ENCODE measurements at places on chromosomes 13 and 19.
A peak's percentile ranks its signal among the peaks of the same experiment; 100 is the strongest.

DNA sequence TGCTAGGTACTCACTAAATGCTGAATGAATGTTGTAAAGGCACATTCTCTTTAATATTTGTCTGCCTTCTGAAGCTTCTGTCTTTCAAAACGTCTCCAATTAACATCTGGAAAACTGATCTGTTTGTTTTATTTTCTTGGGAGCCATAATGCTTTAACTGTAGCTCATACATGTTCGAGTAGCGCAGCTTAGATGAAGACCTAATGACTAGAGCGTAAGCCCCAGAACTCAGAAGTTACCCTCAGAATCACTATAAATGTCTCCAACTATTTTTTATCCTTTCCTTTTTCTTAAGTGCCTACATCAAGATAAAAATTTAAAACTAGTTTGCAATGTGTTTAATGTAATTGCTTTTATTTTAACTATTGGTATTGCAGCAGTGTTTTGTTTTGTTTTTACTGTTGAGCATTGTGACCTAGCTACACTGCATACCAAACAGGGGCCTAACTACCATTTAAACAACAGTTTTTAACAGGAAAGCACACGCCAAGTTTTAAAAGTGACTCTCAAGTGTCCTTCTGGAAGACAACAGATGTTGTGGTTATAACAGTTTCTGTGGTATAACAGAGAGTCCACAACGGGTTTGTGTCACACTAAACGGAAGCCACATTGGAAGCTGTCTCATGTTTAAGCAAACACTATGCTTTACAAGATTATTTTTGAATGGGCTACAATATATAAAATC is 42.0 kb downstream of the MRPL57 start:
- DNase-seq, result no peak

DNA sequence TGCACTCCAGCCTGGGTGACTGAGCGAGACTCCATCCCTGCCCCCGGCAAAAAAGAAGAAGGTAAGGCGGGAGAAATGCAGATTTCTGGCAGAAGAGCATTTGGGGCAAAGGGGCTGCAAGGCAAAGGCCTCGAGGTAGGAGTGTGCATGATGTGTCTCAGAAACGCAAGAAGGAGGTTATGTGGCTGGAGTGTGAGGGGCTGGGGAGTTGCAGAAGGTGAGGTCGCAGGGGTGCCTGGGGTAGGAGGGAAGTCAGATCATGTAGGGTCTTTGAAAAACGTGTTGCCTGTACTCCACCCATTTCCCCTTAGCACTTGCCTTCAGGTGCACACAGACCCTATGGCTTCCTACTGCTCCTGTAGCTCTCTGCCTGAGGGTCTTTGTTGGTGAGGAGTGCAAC is 29.9 kb downstream of the KCTD15 start:
- DNase-seq, result no peak

DNA sequence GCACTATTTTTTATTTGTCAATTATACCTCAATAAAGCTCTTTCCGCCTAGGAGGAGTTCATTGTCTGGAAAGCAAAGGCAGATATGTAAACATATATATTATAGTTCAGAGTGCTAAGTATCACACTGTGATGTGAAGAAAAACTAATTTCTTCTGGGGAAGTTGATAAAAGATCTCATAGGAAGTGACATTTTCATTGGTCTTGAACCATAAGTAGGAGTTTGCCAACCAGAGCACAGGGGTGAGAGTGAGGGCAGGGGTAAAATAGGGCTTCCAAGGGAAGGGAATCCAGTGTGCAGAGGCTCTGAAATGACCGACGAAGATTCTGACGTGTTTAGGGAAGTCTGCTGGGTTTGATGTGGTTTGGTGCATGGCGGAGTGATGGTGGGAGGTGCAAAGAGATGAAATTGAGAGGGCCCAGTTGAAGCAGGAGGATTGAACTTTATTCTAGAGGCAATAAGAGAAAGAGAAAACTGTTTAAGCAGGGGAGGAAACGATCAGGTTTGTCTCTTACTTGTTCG is 780 bp upstream of the GTF2F2 start:
- DNase-seq, result peak; percentile 22

DNA sequence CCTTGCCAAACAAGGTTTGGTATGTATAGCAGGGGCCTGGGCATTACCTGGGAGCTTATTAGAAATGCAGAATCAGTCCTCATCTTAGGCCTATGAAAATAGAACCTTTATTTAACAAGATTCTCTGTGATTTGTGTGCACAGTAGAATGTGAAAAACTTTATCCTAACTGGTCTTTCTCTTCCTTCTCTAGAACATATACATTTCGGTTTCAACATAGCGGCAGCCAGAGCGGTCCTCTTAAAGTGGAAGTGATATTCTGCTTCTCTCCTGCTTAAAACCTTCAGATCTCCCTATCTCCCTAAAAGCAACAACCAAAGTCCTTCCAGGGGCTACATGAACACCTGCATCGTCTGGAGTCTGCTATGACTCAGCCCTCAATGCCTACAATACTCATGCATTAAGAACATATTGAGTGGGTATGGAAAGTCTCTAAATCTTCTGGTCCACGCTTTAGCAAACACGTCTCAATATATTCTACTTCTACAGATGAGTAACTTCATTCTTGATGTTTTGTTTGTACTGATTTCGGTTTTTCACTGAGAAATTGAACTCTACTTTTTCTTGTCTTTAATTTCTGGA is 84.5 kb downstream of the SPRY2 start:
- no peak for DNase-seq

- DNase-seq, result peak; percentile 62
Observed at GRCh38 chr19:35030257-35031071, at the start of gene SCN1B. Gene SCN1B (plus strand): TSS chr19:35030470. CDS start chr19:35030821, 351 bp downstream.

DNA sequence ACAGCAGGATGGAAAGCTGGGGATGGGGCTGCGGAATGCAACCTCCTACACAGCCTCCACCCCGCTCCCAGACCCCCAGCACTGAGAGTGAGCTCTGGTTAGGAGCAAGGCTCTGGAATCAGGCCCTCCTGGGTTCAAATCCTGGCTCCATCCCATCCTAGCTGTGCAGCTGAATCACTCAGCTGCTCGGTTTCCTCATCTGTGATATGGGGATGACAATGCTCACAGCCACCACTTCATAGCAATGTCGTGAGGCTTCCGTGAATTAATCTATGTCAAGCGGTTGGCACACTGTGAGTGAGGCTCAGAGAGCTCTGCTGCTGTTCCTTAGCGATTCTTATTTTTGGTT is 538 bp downstream of the ACP7 start:
- DNase-seq, result no peak

GRCh38 chr19:4877753-4878490 is 10.5 kb upstream of the PLIN3 start:
- no peak for DNase-seq

- no peak for DNase-seq
Observed at GRCh38 chr13:86922936-86923335, 748.2 kb upstream of the SLITRK5 start.

GRCh38 chr13:26709461-26709860 is 51.1 kb downstream of the GPR12 start:
- DNase-seq, result no peak

DNA sequence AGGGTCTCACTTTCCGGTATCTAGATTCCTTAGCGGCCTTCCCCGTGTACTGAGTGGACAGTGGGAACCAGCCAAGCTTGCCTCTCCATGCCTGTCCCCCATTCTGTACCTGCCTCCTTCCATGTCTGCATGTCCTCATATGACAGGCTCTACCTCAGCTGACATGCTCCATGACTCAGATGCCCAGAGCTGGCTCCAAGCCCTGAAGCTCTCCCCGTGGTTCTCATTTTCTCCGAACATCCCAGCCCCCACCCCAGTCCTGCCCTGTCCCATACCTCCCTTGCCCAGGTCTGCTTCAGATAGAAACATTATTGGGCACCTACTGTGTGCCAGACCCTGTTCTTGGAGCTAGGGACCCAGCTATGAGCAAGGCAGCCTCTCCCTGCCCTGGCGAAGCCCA is 17.1 kb upstream of the SHFL start:
- DNase-seq, result no peak

- no peak for DNase-seq
Observed at GRCh38 chr19:54256250-54257115, 590 bp downstream of the LILRB5 start.

DNA sequence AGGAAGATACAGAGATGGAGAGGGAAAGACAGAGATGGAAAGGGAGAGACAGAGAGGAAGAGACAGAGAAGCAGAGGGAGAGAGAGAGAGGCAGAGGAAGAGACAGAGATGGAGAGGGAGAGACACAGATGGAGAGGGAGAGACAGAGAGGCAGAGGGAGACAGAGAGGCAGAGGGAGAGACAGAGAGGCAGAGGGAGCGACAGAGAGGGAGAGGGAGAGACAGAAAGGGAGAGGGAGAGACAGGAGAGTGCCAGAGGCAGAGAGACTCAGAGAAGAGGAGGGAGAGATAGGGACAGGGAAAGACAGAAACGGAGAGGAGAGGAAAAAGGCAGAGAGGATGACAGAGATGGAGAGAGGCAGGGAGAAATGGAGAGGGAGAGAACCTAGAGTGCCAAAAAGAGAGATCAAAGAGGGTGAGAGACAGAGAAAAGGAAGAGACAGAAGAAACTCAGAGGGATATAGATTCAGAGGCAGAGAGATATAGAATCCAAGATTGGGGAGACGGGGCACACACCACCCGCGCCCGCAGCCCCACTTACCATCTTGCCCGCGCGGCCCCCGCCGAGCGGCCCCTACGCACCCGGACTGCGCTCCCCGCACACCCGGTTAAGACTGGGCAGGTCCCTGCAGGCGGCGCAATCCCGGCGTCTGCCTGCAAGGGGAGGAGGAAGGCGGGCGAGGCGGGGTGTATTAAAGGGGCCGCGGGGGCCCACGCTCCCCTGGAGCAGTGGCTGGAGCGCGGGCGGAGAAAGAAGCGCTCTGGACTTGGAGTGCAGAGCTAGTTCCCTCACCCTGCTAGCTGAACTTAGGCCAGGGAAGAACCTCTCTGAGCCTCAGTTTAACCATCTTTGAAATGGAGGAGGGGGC is 10.7 kb downstream of the TM6SF2 start:
- DNase-seq, result no peak

DNA sequence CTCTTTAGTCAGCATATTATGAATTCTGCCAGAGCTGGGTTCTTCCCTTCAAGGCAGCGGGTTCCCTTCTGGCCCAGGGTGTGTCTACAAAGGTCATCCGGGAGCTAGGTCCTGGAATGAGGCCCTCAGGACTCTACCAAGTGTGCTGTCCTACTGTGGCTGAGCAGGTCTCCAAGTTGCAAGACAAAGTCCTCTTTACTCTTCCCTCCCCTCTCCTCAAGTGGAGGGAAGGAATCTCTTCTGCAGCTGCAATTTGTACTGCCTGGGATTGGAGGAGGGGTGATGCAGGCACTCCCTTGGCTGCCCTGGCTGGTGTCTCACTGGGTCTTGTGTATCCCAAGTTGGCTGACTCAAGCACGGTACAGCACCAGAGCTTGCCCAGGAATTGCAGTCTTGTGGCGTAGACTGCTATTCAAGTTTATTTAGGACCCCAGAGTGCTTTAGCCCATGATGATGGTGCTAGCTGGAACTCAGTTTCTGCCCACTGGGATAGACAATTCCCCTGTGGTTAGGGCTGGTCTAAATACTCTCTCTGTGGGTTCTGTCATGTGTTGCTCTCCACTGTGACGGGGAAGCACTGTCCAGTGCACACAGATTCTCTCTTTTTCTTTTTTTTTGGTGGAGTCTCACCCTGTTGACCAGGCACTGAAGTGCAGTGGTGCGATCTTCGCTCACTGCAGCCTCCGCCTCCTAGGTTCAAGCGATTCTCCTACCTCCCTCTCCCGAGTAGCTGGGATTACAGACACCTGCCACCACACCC is 28.5 kb downstream of the RFC3 start:
- DNase-seq, result no peak

Data from activated CD4-positive, alpha-beta T cell treated with anti-CD3 and anti-CD28 coated beads for 24 hours (primary cell).